ENCODE measurements at places on chromosomes 6 and 20. TPM values are rescaled to one million over a fixed set of nuclear protein-coding genes. Genes with fewer than 3 reads are reported as not detected.

GRM4 gene
- 0.05 TPM for total RNA-seq

C6orf47 gene
- total RNA-seq = 12.5 TPM

RGS19 gene
- 26.7 TPM for total RNA-seq

HIVEP2 gene
- total RNA-seq = 3.9 TPM

FAM209B gene
- total RNA-seq = 0.56 TPM

MOXD1 gene
- total RNA-seq = 1.6 TPM

FOXF2 gene
- total RNA-seq = 28.8 TPM

MYH7B gene
- total RNA-seq = 0.04 TPM

SOD2 gene
- total RNA-seq = 210 TPM

NKAPL gene
- not detected for total RNA-seq

PRICKLE4 gene
- 0.61 TPM for total RNA-seq

AIF1 gene
- total RNA-seq = not detected

EHMT2 gene
- 31.4 TPM for total RNA-seq

WDR27 gene
- 12.0 TPM for total RNA-seq

TSPYL4 gene
- 3.8 TPM for total RNA-seq

MRAP2 gene
- 1.4 TPM for total RNA-seq

SCRT2 gene
- not detected for total RNA-seq

PAX1 gene
- not detected for total RNA-seq

PHACTR3 gene
- total RNA-seq = not detected
